Astrocyte of the spinal cord (primary cell): ENCODE measurements at places on chromosomes 5 and 9.

GRCh38 chr5:127705120-127705892, 2.1 kb downstream of the CCDC192 start:
- peak; percentile 80 for DNase-seq

- DNase-seq = peak; percentile 28
Observed at GRCh38 chr9:118230329-118230728, 526.1 kb downstream of the TLR4 start.

GRCh38 chr5:54518146-54518817, 723 bp downstream of the SNX18 start:
- peak; percentile 31 for DNase-seq

DNA sequence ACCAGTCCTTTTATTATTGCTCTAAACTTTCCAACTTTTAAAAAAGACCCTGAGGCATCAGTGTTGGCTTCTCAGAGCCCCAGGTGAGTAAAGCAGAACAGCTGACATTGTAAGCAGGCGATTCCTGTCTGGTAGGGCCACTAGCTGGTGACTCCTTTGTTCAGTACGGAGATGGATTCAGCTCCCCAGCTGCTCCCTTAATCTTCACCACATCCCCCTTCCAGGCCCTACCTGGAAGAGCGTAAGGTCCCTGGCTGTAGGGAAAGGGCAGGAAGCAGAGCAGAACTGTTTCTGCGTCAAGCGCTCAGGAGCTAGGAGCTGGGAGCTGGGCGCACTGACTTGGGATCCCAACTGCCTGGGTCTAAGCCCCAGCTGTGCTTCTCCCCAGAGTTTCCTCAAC, 203.7 kb upstream of the TAS2R1 start:
- no peak for DNase-seq

DNA sequence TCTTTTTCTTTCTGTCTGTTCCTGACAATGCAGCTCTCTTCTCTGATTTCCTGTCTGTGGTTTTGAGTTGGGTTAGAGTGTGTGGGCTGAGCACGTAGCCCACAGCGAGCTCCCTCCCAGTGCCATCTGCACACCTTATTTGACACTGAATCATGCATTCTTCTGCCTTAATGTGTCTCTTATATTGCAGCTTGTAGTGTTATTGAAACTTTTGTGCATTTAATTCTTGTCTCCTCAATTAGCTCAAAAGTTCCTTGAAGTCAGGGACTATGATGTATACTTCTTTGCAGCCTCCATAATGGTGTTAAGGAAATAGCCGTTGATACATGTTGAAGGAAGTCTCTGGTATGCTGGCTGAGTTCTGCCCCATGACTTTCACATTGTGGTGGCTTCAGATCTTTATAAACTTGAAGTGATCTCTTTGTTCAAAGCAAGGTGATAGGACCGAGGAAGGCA, 576.2 kb upstream of the CLINT1 start:
- no peak for DNase-seq

GRCh38 chr9:88322906-88323566, 65.2 kb upstream of the SPIN1 start:
- peak; percentile 51 for DNase-seq

- no peak for DNase-seq
Observed at GRCh38 chr9:81335879-81336421, 353.4 kb downstream of the TLE1 start.

- DNase-seq = no peak
Observed at GRCh38 chr9:114168281-114169028, 13.1 kb downstream of the COL27A1 start.

DNA sequence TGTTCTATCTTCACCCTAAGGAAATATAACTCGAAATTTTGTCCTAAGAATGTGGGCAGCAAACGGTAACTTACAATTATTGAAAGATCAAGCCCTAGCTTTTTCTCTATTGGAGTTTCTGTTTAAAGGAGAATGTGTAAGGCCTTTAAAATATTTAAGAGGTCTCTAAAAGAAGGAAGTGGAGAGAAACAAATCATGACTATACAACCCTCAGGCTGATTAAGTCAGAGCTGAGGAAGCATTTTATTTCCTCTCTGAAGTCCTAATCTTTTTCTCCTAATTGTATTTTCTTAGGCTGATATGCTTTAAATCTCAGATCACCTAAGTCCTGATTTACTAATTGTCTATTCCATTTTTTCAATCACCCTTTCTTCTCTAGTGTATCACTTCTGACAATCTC, 1708.8 kb upstream of the C9orf72 start:
- no peak for DNase-seq

DNA sequence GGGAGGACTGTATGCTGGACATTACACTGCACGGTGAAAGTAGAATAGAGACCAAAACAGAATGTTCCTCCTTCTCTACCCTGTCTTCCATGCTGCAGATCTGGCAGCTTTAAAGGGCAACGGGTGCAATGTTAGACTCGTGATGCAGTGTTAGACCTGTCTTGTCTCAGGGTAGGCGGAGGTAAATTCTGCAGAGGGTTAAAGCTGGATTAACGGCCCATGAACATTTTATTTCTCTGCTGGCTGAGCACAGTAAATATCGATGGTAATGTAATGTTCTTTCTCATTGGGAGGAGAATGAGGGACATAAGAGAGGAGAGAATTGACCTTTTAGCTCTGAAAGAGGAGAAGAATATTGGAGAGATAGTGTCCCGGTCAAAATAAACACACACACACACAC, 178.9 kb downstream of the NMUR2 start:
- no peak for DNase-seq

DNA sequence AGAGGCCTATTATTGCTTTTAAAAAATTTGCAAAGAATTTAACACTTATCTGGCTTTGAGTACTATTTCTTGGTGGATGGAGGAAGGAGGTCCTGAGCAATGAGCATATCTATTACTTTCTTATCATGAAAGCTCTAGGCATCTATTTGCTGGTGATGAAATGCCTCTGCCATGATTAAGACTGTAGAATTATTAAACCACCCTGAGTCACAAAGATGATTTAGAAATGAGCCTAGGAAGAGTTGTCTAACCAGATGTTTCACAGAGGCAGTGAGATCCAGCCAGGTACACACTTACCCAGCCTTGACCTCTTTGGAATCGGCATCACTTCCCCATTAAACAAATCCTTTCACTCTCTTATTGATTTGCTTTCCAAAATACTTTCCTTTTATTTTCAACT, 304.4 kb upstream of the KIF2A start:
- no peak for DNase-seq

DNA sequence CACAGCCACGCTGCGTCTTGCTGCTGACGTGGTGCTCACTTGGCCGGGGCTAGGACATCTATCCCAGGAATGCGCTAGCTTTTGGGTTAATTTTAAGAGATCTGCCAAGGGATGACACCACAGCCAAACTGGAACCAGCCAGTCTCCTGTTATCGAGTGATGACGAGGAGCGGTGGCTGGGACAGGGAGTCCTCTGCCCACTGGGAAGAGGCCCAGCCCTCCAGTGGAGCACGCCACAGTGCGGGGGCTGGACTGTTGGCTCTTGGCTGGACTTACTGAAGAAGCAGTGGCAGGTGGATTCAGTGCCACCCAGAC, 55.1 kb upstream of the PHYKPL start:
- DNase-seq = no peak

- DNase-seq = no peak
Observed at GRCh38 chr9:292915-293314, 78.2 kb downstream of the DOCK8 start.

DNA sequence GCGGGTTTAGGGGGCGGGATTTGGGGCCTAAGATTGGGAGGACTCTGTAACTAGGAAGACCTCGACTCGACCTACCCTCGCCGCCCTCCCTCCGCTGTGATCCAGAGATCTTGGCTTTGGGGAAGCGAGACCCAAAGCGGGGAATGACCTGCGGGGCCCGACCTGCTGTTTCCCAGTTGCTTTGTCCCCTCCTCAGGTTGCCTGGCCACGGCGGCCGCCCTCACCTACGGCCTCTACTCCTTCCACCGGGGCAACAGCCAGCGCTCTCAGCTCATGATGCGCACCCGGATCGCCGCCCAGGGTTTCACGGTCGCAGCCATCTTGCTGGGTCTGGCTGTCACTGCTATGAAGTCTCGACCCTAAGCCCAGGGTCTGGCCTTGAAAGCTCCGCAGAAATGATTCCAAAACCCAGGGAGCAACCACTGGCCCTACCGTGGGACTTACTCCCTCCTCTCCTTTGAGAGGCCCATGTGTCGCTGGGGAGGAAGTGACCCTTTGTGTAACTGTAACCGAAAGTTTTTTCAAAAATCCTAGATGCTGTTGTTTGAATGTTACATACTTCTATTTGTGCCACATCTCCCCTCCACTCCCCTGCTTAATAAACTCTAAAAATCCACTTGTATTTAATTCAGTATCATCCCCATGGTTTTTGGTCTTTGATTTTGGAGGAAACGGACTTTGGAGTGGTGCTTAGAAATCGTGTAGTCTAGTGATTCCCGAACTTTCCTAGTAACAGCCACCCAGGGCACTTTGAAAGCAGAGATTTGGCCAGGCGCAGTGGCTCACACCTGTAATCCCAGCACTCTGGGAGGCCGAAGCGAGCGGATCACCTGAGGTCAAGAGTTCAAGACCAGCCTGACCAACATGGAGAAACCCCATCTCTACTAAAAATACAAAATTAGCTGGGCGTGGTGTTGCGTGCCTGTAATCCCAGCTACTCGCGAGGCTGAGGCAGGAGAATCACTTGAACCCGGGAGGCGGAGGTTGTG, 878 bp downstream of the HIGD2A start:
- DNase-seq = no peak

DNA sequence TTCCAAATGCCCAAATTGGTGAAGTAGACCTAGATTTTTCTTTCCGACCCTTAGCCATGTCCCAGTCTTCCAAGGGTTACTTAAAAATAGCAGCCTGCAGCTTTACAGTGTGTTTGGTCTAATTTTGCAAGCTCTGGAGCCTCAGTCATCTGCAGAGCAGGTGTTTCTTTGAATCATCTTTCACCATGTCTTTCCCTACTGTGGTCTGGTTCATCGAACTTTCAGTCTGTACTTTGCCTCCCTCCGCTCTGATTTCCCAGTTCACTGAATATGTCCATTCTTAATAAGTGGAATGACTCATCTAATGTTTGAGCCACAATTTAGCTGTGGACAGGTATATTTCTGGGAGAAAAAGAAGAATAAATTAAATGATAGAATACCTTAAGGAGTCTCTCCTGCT, 1060.7 kb downstream of the EFNA5 start:
- DNase-seq = no peak

- DNase-seq = no peak
Observed at GRCh38 chr5:67677422-67677970, 480.9 kb upstream of the CD180 start.

DNA sequence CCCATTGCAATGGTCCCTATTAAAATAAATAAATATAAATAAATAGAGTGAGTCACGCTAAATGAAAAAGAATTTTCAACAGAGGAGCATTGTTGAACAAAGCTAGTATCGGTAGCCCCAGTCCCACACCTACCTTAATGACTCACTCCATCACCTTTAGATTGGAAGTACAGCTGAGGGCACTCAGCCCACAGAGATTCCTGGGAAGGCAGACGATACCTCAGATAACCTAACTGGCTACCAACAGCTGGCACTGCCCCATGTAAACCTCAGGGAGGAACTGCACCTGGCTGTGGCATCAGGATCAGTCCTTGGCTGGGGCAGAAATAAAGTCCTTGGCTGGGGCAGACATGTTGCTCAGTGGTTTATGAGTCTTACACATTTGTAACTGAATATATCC, 49.3 kb downstream of the SPRY4 start:
- DNase-seq = no peak

GRCh38 chr5:92552206-92553160, 1028.5 kb downstream of the NR2F1-AS1 start:
- peak; percentile 99 for DNase-seq

GRCh38 chr9:131282688-131283422, 6.5 kb upstream of the FAM78A start:
- no peak for DNase-seq

DNA sequence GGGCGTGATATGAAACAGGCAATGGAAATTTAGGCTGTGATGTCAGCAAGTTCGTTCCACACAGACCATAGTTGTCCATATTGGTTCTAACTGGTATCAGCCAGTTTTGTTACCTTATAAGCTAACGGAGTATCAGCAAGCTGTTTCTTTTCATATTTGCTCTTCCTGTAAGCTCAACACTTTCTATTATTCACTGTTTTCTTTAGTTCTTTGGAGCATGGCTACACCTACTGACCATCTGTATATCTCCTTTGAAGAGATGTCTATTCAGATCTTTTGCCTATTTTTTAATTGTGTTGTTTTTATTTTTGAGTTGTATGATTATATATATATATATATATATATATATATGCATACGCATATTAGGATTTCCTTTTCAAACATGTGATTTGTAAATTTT, 1057.2 kb upstream of the CDH10 start:
- no peak for DNase-seq

GRCh38 chr5:73469878-73470277, 21.3 kb upstream of the FOXD1 start:
- DNase-seq = no peak

DNA sequence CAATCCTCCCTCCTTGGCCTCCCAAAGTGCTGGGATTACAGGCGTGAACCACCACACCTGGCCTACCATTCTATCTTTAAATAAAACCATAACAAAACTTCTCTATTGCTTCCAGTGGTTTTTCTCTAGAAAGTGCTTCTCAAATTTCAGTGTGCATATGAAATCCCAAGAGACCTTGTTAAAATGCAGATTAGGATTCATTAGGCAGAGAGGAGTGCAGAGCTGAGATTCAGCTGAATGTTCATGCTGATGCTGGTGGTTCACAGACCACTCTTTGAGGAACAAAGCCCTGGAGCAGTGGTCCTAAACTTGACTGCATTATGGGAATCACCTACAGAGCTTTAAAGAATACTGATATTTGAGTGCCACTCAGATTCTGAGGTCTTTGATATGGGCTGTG, 28.2 kb downstream of the CARD6 start:
- DNase-seq = no peak

DNA sequence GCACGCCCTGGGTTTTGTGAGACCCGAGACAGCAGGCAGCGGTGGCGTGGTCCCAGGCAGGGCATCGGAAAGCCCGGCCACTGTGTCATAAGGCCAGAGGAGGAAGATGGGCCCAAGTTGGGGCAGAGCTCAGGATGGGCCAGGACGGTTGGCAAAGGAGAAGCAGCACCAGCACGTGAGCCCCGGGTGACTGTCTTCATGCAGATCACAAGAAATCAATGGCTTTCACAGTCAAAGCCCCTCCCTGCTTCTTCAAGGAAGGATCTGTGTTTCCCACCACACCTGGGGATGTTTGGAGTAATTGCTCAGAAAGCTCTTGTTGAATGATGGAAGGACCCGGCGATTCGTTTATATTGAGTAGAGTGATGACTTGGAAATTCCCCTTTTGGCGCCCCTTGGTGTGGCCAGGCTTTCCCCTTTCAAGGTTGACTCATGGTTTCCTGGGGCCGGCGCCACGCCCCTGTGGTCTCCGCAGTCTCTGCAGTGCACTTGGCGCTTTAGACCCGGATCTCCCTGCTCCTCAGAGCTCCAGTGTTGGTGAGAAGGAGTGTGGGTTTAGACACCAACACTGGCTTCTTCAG, 52.1 kb downstream of the IL31RA start:
- peak; percentile 68 for DNase-seq
